Left lung (tissue), 14 donors: ENCODE measurements at places on chromosomes 5 and 9. TPM values are rescaled to one million over a fixed set of nuclear protein-coding genes. Genes with fewer than 3 reads are reported as not detected.

Gene FOXD4L3
- total RNA-seq: not detected

DNA sequence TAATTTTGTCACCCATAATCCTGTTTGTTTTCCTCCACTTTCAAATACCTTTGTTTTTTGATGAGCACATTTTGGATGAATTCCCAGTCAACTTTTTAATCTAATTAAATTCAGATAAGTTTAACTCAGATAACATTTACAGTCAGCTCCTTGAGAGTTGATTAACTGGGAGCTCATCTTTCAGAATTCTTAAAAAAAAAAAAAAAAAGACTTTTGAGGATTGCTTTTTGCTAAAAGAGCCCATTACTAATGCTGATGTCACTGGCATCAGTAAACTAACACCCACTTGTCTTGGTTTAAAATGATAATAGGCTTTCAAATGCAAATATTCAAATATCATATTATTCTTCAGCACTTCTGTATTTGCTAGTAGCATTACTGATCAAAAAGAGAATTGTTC lies 47.1 kb upstream of the NFIB start:
- no peak for DNase-seq

- DNase-seq: no peak
Observed at GRCh38 chr9:99416007-99416406, 193.9 kb downstream of the SEC61B start.

GRCh38 chr9:111068383-111068730 lies 30.1 kb upstream of the LPAR1 start:
- DNase-seq: no peak

DNA sequence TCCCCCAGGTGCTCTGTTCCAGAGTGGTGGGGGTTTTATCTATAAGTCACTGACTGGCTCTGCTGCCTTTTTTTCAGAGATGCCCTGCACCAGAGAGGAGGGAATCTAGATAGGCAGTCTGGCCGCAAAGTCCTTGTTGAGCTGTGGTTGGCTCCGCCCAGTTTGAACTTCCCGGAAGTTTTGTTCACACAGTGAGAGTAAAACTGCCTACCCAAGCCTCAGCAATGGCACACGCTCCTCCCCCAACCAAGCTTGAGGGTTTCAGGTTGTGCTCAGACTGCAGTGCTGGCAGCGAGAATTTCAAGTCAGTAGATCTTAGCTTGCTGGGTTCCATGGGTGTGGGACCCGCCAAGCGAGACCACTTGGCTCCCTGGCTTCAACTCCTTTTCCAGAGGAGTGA lies 1428.6 kb downstream of the MAT2B start:
- no peak for DNase-seq

DNA sequence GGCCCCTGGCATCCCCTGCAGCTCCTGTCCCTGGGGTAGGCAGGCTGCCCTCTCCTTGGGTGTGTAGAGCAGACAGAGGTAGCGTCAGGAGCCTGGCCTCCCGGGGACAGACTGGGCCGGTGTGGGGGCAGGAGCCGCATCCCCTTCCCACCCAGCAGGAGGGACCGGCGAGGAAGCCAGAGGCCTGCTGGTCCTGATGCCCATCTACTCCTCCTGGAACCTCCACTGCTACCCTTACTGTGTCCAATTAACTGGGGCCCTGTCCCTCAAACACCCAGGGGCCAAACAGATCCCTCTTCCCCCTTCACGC lies 15.6 kb downstream of the RALGDS start:
- no peak for DNase-seq
